Hepatocyte (in vitro differentiated cells): ENCODE measurements at places on chromosomes 13 and 19. TPM values are rescaled to one million over a fixed set of nuclear protein-coding genes. Genes with fewer than 3 reads are reported as not detected.

GRCh38 chr19:18795540-18795939, 4.4 kb upstream of the COMP start:
- H3K27me3 ChIP-seq = peaks cover 31% of the 10 kb centered on the region
- no peak overlapping the region for H3K27ac ChIP-seq
- peak; percentile 67 for DNase-seq
- no peak overlapping the region for H3K4me3 ChIP-seq

DNA sequence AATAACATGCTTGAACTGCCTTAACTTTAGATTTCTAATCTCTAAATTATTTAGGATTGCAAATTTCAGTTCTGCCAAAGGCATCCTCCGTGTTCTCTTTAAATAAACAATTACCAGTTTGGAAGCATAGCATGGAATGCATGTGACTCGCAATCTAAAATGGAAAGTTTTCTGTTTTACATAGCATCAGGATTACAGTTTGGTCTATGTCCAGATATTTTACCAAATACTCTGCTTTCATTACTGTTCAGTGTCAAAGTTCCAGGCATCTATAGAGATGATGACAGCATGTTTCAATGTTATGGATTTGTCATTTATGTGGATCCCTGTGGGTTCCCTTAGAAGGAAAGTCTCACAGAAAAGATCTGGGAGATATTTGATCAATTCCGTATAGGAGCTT, 16.8 kb downstream of the FLT1 start:
- H3K4me1 ChIP-seq = peaks cover 19% of the 10 kb centered on the region

DNA sequence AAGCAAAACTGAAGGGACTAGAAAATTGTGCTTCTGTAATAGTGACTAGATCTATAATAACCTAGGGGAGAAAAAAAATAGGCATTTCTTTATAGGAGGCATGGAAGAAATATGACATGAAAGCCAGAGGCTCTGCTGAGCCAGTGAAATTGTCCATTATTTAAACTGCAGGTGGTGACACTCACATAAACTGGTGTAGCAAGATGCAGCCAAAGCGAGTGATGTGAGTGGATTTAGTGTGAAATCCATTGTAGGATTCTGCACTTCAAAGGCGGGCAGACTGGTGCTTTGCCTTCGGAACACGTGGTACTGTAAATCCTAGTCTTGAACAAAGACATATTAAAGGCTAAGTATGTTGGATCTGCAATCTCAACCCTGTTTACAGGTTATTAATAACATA, 361.9 kb downstream of the TBC1D4 start:
- H3K27ac ChIP-seq = no peak overlapping the region
- H3K4me3 ChIP-seq = no peak overlapping the region
- H3K4me1 ChIP-seq = no peaks in the 10 kb centered on the region
- no peak for DNase-seq

- H3K27ac ChIP-seq = no peak overlapping the region
- H3K36me3 ChIP-seq = no peaks in the 10 kb centered on the region
- no peaks in the 10 kb centered on the region for H3K27me3 ChIP-seq
- DNase-seq = no peak
- no peak overlapping the region for H3K4me3 ChIP-seq
Measured at GRCh38 chr13:94623316-94623715, 21.7 kb downstream of the GPR180 start.

DNA sequence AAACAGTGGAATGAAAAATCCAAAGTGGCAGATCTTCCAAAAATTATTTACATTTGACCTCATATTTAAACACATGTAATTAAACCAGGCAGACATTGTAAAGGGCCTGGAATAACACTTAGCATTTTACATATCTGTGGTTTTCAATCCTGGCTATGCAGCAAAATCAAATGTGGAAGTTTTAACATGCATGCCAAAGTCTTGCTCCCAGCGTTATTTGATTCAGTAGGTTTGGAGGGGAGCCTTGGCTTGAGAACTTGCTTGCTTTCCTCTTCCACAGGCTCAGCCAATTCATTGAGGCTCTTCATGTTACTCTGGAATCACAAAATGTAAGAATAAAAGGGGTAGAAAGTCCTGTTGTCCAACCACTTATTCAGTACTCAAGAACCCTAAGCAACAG, 42.5 kb upstream of the INTS6 start:
- H3K27ac ChIP-seq = no peak overlapping the region
- no peaks in the 10 kb centered on the region for H3K36me3 ChIP-seq
- no peaks in the 10 kb centered on the region for H3K27me3 ChIP-seq
- no peaks in the 10 kb centered on the region for H3K4me1 ChIP-seq

DNA sequence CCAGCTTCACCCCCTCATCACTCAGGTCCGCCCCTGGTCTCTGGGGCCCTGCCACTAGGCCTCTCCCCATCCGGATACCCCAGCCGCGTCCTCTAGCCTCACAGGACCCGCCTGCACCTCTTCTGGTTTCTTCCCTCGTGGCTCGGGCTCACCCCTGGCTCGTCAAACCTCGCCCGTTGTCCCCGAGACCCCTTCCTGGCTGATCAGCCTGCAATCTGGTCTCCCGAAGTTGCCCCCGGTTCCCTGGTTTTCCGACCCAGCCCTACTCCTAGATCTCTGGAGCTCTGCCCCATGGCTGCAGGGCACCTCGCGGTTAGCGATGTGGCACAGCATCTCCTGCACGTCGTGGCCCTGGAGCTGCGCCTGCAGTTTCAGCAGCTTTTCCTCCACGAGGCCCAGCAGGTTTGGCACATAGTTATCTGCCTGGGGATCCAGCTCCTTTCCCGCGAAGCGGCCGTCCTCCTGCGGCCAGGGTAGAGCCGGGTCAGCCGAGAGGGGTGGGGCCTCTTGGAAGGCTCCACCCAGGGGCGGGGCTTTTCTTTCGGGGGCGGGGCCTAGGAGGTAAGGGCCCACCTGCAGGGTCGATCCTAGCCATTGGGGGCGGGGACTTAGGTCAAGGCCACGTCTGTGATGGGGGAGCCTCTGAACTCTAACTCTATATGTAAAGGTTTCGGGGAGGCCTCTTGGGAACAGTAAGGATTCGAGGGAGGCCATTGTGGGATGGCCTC, 2.4 kb upstream of the RGL3 start:
- peaks cover 21% of the 10 kb centered on the region for H3K4me1 ChIP-seq
- no peaks in the 10 kb centered on the region for H3K36me3 ChIP-seq
- peaks cover 5% of the 10 kb centered on the region for H3K27me3 ChIP-seq
- DNase-seq = peak; percentile 69
- H3K4me3 ChIP-seq = no peak overlapping the region

GRCh38 chr13:98944336-98944735, 33.5 kb downstream of the DOCK9 start:
- H3K27ac ChIP-seq = no peak overlapping the region
- H3K27me3 ChIP-seq = no peaks in the 10 kb centered on the region
- DNase-seq = no peak
- no peak overlapping the region for H3K4me3 ChIP-seq

- H3K27ac ChIP-seq = no peak overlapping the region
- peak; percentile 69 for DNase-seq
- no peak overlapping the region for H3K4me3 ChIP-seq
- H3K36me3 ChIP-seq = no peaks in the 10 kb centered on the region
- H3K4me1 ChIP-seq = no peaks in the 10 kb centered on the region
- H3K27me3 ChIP-seq = no peaks in the 10 kb centered on the region
Measured at GRCh38 chr13:39684531-39685137, 29.2 kb downstream of the COG6 start.

DNA sequence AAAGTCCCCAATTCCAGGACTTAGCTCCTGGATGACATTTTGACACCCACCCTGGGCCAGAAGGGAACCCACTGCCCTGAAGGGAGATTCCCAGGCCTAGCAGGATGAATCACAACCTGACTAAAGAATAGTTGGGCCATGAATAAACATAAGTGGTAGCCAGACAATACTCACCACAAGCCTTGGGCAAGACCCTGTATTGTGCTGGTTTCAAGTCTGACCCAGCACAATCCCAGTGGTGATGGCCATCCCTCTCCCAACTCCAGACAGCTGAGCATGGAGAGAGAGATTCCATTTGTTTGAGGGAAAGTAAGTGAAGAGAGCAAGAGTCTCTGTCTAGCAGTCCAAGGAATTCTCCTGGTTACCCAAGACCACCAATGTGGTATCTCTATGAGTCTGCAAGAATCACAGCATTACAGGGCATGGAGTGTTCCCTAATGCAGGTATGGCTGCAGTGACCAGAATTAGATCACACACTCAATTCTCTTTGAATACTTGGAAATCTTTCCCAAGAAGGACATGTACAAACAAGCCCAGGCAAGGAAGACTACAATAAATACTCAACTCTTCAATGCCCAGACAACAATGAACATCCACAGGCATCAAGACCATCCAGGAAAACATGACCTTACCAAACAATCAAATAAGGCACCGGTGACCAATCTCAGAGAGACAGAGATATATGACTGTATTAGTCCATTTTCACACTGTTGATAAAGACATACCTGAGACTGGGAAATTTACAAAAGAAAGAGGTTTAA, 158.0 kb downstream of the VWA8 start:
- H3K4me1 ChIP-seq = no peaks in the 10 kb centered on the region
- DNase-seq = no peak
- no peak overlapping the region for H3K4me3 ChIP-seq
- no peaks in the 10 kb centered on the region for H3K27me3 ChIP-seq
- no peaks in the 10 kb centered on the region for H3K36me3 ChIP-seq

- no peaks in the 10 kb centered on the region for H3K36me3 ChIP-seq
- H3K27ac ChIP-seq = no peak overlapping the region
- H3K4me1 ChIP-seq = no peaks in the 10 kb centered on the region
- no peak for DNase-seq
- no peaks in the 10 kb centered on the region for H3K27me3 ChIP-seq
- H3K4me3 ChIP-seq = no peak overlapping the region
Measured at GRCh38 chr13:43374621-43375020, 351.2 kb downstream of the DNAJC15 start.

DNA sequence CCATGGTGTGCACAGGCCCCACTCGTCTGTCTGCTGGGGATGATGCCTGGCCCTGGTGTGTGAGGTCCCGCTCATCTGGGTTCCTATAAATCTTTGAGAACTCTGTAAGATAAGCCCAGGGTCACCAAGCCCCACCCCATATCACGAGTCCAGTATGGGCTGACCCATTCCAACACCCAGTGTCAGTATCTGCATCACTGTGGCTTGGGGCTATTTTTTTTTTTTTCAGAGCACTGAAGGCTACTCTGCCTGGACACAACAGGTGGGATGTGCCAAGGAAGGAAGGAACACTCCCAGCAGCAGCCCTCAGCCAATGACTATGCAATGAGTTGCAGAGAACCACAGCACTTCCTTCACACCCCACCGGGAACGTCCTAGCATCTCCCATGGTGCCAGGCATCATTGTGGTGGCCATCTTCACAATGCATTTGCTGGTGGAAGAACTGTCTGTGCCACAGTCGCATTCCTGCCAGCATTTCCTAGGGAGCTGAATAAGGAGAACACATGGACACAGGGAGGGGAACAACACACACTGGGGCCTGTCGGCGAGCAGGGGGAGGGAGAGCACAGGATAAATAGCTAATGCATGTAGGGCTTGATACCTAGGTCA, 83.1 kb upstream of the TSHZ3 start:
- no peak overlapping the region for H3K4me3 ChIP-seq
- no peaks in the 10 kb centered on the region for H3K4me1 ChIP-seq
- no peak overlapping the region for H3K27ac ChIP-seq
- H3K27me3 ChIP-seq = no peaks in the 10 kb centered on the region
- no peaks in the 10 kb centered on the region for H3K36me3 ChIP-seq
- no peak for DNase-seq

- no peak overlapping the region for H3K27ac ChIP-seq
- H3K4me3 ChIP-seq = no peak overlapping the region
- H3K27me3 ChIP-seq = no peaks in the 10 kb centered on the region
- DNase-seq = no peak
- no peaks in the 10 kb centered on the region for H3K4me1 ChIP-seq
Measured at GRCh38 chr13:74625541-74625940, 491.3 kb upstream of the KLF12 start.

- H3K27ac ChIP-seq = no peak overlapping the region
- no peak overlapping the region for H3K4me3 ChIP-seq
- no peak for DNase-seq
- no peaks in the 10 kb centered on the region for H3K27me3 ChIP-seq
- H3K4me1 ChIP-seq = no peaks in the 10 kb centered on the region
Measured at GRCh38 chr19:49200238-49200862, 42.8 kb downstream of the TRPM4 start.

DNA sequence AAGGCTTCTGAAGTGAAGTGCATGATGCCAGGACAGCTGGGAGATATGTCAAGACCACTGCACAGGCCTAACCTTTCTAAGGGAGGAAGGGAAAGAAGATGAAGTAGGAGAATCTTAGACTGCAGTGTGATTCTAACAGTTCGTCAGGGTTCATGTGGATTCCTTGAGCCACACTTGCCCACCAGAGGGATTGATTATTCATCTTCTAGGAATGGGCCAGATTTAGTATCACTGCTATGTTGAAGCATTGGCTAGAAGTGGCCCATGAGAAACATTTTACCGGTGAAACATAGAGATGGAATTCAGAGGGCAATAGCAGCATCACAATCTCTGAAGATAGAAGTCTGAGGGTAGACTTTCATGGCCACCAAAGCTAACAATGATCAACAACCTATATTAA, 550.8 kb upstream of the SLITRK1 start:
- no peaks in the 10 kb centered on the region for H3K27me3 ChIP-seq
- no peaks in the 10 kb centered on the region for H3K4me1 ChIP-seq
- no peak overlapping the region for H3K4me3 ChIP-seq
- no peak overlapping the region for H3K27ac ChIP-seq

DNA sequence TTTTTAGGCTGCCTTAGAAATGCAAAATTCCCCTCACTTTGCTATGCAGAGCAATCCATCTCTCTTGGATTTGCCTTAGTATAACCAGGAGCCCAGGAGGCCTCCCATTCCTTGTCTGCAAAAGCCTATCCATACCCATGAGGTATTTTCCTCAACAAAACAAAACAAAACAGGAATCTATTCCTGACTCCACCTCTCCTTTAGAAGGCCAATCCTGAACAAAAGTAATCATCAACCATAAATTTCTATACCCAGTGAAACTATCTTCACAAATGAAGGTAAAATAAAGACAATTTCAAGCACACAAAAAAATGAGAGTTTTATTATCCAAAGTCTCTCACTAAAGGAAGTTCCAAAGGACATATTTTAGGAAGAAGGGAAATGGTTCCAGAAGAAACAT, 365.7 kb downstream of the KCNRG start:
- DNase-seq = no peak
- no peak overlapping the region for H3K27ac ChIP-seq
- peaks cover 11% of the 10 kb centered on the region for H3K4me1 ChIP-seq
- no peak overlapping the region for H3K4me3 ChIP-seq

KCNN1 gene
- total RNA-seq = 2.4 and 3.3 TPM in 2 replicates

ATXN8OS gene
- total RNA-seq = 0.23 and 1.0 TPM in 2 replicates

ZIK1 gene
- total RNA-seq = 5.1 and 7.1 TPM in 2 replicates

TMEM221 gene
- total RNA-seq = 1.0 and 1.2 TPM in 2 replicates

C1QTNF9B gene
- not detected in 2 replicates for total RNA-seq

SLC25A41 gene
- total RNA-seq = 0.16 and 0.27 TPM in 2 replicates

ELF1 gene
- 91.1 and 94.6 TPM in 2 replicates for total RNA-seq

ZNF563 gene
- total RNA-seq = 4.0 and 5.7 TPM in 2 replicates

GPR12 gene
- not detected in 2 replicates for total RNA-seq

FAM98C gene
- total RNA-seq = 9.9 and 17.3 TPM in 2 replicates

KLK4 gene
- not detected in 2 replicates for total RNA-seq

UNC13A gene
- total RNA-seq = 0.08 and 0.10 TPM in 2 replicates
